ENCODE measurements at places on chromosomes 12 and 14.

DNA sequence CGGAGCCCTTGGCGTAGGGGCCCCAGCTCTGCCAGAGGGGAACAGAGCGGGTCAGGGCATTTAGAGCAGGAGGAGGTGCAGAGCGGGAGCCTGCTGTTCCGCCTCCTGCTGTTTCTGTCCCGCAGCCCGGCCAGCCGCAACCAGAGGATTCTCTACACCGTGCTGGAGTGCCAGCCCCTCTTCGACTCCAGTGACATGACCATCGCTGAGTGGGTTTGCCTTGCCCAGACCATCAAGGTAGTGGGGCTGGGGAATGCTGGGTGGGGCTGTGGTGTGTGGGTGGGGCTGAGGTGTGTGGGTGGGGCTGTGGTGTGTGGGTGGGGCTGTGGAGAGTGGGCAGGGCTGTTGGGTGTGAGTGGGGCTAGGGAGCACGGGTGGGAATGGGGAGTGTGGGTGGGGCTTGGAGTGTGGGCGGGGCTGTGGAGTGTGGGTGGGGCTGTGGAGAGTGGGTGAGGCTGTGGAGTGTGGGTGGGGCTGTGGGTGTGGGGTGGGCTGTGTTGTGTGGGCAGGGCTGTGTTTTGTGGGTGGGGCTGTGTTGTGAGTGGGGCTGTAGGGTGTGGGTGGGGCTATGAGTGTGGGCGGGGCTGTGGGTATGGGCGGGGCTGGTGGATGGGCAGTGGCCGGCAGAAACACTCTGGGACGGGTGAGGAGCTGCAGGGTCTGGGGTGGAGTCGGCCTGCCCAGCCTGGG lies 8.0 kb downstream of the ASPG start:
- DNase-seq: no peak

- no peak for DNase-seq
These were observed 681.0 kb downstream of the NRXN3 start for GRCh38 chr14:78851189-78851588.

DNA sequence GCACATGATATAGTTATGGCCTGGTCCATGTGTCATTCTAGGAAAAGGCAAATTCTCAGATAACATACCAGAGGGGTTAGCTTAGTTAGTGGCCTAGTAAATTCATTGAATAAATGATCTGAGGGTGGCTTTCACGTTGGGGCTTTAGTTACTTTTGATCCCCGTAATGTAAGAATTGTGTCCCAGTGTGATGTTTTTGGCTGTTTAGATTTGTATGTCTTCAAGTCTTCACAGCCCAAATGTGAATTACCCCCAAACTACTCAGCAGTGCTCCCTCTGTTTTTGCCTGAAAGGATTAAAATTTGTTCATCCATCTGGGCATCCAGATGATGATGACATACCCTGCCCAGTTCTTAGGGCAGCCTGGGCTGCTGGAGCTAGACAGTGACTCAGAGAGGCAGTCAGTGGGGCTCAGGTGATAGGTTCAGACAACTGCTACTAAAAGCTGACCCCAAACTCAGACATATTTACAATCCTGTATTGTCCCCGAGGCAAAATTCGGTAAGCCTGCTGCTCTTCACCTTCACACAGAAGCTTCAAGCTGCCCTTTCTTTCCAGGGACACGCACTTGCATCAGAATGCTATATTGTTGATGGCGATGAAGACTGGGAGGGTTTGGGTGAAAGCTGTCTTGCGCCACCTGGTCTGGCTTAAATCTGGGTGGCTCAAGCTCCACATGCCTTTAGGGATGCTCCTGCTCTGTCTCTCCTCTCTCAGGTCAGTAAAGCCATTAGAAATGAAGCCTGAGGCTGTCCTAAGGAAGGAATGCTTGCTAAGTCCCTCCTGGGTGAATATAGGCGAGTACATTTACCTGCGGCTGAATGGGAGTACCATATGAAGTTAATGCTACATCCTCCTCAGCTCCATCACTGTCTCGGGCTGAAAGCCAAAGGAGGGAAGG lies 10.3 kb downstream of the GPRC5D start:
- no peak for DNase-seq

DNA sequence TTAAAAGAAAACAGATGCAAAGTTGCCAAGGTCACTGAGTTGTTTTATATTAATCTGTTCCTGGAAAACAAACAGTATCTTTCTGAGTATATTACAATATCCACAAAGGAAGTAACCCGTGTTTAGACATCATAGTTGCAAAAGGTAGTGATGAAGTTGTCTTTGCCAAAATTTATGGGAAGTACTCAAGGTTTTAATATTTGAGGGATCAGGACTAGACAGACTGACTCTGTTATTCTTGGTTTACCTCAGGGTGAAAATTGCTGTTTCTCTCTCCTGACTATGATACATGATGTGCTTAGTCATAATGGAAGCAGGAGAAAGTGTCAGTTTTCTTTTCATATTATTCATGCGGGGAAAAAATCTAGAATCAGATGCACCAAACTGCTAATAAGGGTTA lies 28.3 kb downstream of the TMEM233 start:
- DNase-seq: no peak

GRCh38 chr12:14315501-14315900 lies 50.0 kb upstream of the ATF7IP start:
- no peak for DNase-seq

- DNase-seq: no peak
These were observed 193.9 kb downstream of the BCAT1 start for GRCh38 chr12:24754690-24755638.

DNA sequence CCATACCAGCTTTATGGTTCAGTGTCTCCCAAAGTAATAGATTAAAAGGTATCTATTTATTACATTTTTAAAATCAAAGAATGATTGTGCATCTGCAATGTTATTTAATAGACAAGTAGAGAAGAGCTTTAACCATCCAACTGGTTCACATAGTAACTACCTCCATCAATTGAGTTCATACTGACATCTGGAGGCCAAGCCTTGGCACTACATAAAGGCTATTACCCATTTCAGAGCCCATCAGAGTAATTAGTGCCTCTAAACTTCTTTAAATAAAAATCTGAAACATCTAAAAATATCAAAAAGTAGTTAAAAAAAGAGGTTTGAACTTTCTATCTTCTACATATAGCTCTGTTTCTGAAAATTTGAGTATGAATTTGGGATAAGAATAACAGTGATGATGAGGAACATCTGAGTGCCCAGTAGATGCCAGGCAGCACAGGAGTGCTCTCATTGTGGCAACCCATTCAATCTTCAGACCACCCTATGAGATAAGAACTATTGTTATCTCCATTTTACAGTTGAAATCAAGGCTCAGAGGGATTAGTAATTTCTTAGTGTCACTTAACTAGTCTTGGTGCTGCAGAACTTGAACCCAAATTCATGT lies 132.9 kb upstream of the DAAM1 start:
- DNase-seq: peak; percentile 37

DNA sequence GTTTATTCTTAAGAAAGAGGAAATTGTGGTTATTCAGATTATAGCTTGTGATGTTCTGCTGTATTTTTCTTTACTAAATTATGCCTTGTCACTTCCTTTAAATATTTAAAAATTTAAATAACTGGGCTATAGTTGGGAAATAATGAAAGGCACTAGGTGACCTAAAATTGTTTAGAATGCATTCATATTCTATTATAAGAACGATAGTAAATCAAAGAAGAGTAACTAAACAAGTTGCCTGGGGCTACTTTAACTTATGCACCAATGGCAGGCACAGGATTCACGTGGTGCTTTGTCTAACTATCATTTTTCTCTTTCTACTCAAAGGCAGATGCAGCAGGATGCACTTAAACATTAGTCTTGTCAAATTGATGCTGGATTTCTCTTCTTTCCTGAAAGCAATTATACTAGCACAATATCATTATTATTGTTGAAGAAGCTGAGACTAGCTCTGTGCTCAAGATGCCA lies 190.7 kb upstream of the PPFIA2 start:
- no peak for DNase-seq

- DNase-seq: no peak
These were observed 7.5 kb upstream of the PTPRR start for GRCh38 chr12:70928071-70928470.

DNA sequence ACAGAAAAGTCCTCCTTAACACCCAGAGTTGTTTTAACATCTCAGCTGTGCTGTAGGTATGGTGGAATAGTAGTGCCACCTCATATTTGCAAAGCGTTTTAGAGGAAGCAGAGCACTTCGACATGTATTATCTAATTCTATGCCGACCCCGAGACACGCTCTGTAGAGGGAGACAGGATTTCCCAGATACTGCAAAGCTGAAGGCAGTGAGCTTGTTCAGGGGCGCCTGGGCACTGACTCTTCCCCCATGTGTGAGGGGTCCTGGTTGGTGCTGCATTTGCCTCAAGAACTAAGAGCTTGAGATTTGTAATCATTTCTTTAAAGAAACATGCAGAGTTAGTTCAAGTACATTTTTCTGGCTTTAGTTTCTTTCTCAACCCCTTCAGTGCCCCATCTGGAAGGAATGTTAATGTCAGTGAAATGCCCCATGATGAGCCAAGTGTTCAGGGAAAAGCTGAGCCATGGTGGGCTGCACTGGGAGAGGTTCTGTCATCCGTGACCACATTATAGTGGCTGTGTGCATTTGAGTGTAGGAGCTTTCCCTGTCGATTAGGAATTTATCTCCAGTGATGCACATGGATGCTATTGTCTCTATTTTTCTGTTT lies 66.3 kb downstream of the MBIP start:
- DNase-seq: peak; percentile 18

DNA sequence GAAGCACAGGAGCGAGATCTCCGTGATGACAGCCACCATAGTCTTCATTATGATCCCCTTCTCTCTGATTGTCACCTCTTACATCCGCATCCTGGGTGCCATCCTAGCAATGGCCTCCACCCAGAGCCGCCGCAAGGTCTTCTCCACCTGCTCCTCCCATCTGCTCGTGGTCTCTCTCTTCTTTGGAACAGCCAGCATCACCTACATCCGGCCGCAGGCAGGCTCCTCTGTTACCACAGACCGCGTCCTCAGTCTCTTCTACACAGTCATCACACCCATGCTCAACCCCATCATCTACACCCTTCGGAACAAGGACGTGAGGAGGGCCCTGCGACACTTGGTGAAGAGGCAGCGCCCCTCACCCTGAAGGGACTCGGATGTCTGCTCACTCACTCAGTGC lies 775 bp downstream of the OR10P1 start:
- no peak for DNase-seq

- DNase-seq: no peak
These were observed 126.9 kb downstream of the GPHN start for GRCh38 chr14:66634876-66635275.

DNA sequence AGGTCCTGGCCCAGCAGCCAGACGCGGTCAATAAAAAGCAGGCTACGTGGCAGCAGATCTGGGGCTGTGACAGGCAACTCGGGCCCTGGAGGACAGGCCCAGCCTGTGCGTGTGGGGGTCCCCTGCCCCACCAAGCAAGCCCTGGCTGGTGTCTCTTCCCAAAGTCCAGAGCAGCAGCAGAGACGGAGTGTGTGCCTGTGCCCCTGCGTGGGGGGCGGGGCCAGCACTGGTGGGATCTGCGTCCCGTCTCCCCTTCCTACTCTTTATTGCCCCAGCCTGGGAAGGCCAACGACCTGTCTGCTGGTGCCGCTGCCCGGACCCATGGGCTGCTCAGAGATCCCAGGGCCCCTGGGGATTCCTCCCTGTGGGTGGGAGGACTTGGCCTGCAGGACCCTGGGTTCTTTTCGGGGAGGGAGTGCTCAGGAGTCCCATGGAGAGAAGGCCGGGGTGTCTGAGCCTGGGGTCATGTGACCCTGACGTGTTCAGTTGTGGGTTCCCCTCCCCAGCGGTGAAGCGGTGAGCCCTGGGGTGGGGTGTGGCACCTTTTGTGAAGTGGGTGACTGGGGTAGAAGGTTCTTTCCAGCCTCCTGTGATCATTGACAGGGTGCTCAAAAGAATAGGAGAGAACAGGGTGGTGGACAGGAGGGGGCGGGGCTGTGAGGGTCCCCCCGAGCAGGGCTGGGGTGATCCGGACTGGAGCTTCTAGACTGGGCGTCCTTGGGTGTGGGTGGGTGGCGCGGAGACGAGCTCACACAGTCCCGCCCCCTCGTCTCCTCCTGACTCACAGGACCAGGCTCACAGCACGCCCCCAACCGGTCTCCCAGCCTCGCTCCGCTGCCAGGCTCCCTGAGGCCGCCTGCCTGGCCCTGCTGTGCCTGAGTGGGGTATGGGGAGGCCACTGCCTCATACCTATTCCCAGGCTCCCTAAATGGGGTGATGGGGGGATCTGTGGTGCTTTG lies 22.4 kb downstream of the ASPG start:
- no peak for DNase-seq

GRCh38 chr14:100393362-100393761 lies 70.2 kb downstream of the SLC25A47 start:
- no peak for DNase-seq

DNA sequence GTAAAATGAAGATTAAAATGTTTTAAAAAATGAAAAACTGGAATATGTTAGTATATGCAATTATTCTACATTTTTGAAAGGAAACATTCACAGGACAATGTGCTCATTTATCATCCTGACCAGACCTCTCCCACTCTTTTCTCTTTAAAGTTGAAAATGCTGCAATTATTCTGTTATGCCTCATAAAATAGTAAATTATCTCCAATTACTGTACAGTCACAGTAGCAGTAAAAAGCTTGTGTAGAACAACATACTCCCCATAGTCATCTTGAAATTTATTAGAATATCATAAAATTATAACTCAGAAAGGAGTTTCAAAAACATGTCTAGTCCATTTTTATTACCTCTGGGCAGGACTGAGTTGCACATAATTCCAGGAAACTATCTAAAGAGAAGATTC lies 250.3 kb downstream of the SYT1 start:
- DNase-seq: no peak

DNA sequence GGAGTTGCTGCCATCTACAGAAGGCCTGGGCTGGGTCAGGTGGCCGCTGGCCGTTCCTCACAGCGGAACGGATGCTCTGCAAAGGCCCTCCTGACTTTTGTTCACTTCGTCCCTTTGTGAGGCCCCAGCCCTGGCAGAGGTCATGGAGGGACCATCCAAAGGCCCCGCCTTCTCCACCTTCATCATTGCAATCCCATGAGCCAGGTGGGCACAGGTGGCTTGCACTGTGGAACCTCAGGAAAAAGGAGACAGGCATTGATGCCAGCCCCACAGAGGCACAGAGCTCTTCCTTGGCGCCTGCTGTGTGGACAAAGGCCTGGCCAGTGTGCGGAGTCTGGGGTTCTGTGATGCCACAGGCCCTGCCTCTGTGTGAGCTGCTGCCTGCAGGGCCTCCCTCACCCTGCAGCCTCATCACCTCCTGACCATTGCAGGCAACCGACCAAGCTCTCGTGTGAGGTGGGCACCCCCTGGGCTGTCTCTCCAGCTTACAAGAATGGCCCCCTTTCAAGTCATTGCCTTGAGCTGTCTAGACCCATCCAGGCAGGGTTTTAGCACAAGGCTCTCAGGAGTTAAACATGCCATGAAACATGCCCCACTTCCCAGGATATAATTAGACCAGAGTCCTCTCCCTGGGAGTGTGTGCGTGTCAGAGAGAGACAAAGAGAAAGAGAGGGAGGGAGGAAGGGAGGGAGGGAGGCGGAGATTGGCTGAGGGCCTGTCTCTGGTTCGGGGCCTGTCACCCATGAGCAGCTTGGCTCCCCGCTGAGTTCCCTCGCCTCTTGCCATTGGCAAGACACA lies 19.3 kb downstream of the NFKBIA start:
- DNase-seq: no peak

All from renal cortex interstitium (tissue), 15 donors.